HuH-7 (cell line): ENCODE measurements at places on chromosomes 13 and 19.
A peak's percentile ranks its signal among the peaks of the same experiment; 100 is the strongest.

- no peak for DNase-seq
These were observed 1.2 kb downstream of the PSPC1 start for GRCh38 chr13:19781526-19781925.

- no peak for DNase-seq
These were observed 747.2 kb upstream of the PCDH20 start for GRCh38 chr13:62162860-62163259.

DNA sequence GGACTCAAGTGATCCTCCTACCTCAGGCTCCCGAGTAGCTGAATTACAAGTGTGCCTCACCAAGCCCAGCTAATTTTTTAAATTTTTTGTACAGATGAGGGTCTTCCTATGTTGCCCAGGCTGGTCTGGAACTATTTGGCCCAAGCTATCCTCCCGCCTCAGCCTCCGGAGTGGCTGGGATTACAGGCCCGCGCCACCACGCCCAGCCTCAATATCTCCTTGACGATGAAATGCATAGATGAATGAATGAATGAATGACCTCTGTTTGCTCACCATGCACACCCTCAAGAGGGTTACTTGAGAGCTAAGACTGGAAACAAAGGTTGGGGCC is 14.9 kb upstream of the AP1M2 start:
- DNase-seq = no peak

- no peak for DNase-seq
These were observed 74.7 kb downstream of the ZNF429 start for GRCh38 chr19:21580101-21580500.

- peak; percentile 16 for DNase-seq
These were observed 77.0 kb downstream of the LRRC63 start for GRCh38 chr13:46288570-46289259.

DNA sequence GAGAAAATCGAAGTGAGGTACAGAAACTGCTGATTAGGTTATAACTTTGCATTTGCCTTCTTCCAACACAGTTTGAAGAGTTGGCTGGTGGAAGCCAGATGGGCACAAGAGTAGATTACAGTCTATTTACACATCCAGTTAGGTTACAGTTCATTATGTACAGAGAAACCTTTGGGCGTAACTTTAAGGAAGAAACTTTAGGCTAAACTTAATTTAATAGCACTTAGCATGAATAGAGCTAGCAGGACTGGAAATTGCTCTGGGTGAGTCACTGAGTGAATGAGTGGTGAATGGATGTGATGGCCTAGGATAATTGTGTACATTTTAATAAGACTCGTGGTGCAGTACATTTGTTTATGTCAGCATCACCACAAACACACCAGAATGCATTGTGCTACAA is 62.9 kb upstream of the KLHL1 start:
- DNase-seq = no peak

GRCh38 chr19:15457701-15458484 is 6.5 kb downstream of the RASAL3 start:
- no peak for DNase-seq

- DNase-seq = no peak
These were observed 23.4 kb downstream of the MED26 start for GRCh38 chr19:16604615-16605014.

DNA sequence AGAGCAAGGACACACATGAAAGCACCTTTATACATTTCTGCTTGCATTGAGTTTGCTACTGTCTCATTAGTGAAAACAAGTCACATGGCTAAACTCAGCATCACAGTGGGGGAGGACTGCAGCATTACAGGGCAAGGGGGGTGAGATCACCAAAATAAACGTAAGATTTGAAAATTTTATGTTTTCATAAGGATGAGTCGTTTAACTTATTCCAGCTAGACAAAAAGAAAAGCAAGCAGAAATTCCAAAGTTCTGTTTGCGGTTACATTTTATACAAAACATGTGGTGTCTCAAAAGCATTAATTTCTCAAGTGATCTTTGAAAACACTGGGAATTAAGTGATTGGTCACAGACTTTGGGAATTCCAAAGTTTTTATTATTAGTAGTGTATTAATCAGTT is 261.4 kb upstream of the RXFP2 start:
- no peak for DNase-seq

GRCh38 chr13:80548915-80549314 is 208.0 kb upstream of the SPRY2 start:
- DNase-seq = no peak

DNA sequence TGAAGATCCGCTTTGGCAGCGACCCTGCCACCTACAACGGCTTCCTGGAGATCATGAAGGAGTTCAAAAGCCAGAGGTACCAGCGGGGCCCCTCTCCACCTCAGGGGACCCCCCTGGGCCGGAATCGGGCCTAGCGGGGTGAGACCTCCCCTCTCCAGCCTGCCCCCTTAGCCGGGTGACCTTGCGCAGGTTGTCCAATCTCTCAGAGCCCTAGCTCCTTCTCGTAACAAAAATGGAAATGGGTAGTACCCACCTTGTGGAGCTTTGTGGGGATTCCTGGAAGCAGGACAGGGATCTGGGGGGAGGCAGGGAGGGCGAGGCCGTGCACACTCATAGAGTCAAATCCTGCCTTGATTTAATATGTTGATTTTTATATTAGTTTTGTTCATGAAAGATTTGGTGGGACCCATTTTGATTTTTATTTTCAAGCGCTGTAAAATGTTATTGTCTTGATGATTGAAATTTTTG is 658 bp downstream of the SIN3B start:
- DNase-seq = no peak

- no peak for DNase-seq
These were observed 13.8 kb upstream of the RASA3 start for GRCh38 chr13:114146173-114146572.

- DNase-seq = no peak
These were observed 463.7 kb upstream of the SLITRK5 start for GRCh38 chr13:87207280-87208003.

DNA sequence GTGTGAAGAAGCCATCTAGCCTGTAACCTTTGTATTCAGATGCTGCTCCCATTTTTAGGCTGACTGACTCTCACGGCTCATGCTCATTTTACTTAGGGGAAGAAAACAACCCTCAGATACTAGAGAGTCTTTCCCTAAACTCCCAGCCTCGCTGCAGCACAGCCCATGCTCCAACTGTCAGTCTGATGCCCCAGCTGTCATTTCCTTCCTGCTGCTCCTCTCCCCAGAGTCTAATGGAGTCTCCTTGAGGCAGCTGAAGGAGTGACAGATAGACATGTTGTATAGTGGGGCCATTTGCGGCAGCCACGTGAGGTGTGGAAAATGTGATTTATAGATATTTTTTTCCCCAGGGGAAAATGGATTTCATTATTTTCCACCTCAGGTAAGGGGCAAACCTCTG is 59.2 kb upstream of the OLFM4 start:
- no peak for DNase-seq

GRCh38 chr13:99527301-99527700 is 26.0 kb downstream of the TM9SF2 start:
- no peak for DNase-seq

- DNase-seq = no peak
These were observed 207.3 kb downstream of the URI1 start for GRCh38 chr19:30149300-30149699.

GRCh38 chr13:34671137-34671536 is 270.9 kb upstream of the NBEA start:
- DNase-seq = no peak
